Endodermal cell (in vitro differentiated cells): ENCODE measurements at places on chromosomes 12 and 14. TPM values are rescaled to one million over a fixed set of nuclear protein-coding genes. Genes with fewer than 3 reads are reported as not detected.

DNA sequence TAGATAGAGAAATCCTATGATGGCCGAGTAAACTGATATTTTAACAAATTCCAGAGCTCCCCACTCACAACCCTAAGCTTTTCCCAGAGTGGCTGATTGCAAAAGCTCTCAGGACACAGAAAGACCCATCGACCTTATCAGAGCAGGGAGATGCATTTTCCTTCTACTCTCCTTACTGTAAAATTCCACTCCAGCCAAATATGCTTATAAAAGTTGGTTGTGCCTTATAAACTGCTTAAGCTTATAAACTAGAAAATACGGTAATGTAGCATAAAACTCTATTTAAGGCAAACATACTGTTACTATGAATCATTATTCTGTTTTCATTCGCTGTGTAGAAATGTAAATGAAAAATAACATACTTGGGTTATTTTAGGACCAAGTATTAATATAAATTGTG, 41.6 kb upstream of the TRHDE start:
- H3K36me3 ChIP-seq, result no peaks in the 10 kb centered on the region
- H3K4me3 ChIP-seq, result no peak overlapping the region

DNA sequence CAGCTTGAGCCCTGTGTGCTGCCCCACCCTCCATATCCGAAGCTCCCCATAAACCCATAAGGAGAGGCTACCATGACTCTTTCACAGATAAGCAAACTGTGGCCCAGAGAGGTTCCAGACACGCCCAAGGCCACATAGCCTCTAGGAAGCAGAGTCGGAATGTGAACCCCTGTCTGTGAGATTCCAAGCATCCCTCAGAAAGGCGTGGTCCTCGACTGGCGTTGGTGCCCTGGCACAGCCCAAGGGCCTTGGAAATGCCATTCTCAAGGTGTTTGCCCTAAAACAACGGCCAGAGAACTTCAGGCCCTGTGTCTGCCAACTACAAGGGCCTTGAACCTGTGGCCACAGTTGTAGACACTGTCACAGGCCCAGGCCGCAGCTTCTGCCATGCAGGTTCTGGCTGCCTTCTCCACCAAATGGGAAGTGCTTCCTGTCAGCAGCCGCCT, 8.5 kb upstream of the DIO3 start:
- H3K27ac ChIP-seq, result no peak overlapping the region
- no peaks in the 10 kb centered on the region for H3K27me3 ChIP-seq

DNA sequence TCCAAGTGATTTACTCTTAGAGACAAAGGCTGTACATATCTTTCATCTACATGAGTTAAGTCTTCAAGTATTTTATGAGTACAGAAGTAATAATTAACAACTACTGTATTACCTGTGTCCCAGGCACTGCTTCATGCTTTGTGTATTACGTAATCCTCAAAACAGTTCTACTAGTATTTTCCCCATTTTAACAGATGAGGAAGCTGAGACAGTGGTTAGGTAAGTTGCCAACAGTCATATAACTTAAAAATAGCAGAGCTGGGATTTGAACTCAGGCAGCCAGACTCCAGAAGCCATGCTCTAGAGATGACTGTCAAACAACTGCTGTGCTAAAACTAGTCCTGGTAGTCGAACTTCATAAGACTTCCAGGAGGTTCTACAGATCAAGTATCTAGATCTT, 10.7 kb downstream of the TRMT5 start:
- no peaks in the 10 kb centered on the region for H3K27me3 ChIP-seq
- no peak for DNase-seq
- H3K27ac ChIP-seq, result no peak overlapping the region

GRCh38 chr12:121436706-121437105, 36.8 kb downstream of the RNF34 start:
- H3K27ac ChIP-seq, result no peak overlapping the region
- H3K27me3 ChIP-seq, result no peaks in the 10 kb centered on the region
- H3K4me1 ChIP-seq, result no peaks in the 10 kb centered on the region
- DNase-seq, result no peak
- H3K36me3 ChIP-seq, result peaks cover 90% of the 10 kb centered on the region
- H3K4me3 ChIP-seq, result no peak overlapping the region

- no peak for DNase-seq
- no peaks in the 10 kb centered on the region for H3K27me3 ChIP-seq
- no peak overlapping the region for H3K27ac ChIP-seq
- H3K4me3 ChIP-seq, result no peak overlapping the region
Observed at GRCh38 chr12:104454997-104455396, 1.8 kb upstream of the CHST11 start.

- no peaks in the 10 kb centered on the region for H3K36me3 ChIP-seq
- DNase-seq, result peak; percentile 93
- H3K27me3 ChIP-seq, result no peaks in the 10 kb centered on the region
- no peaks in the 10 kb centered on the region for H3K4me1 ChIP-seq
- H3K27ac ChIP-seq, result no peak overlapping the region
- H3K4me3 ChIP-seq, result no peak overlapping the region
Observed at GRCh38 chr14:103871596-103872480, 24.5 kb upstream of the PPP1R13B start.

GRCh38 chr14:53569446-53569845, 387.2 kb downstream of the BMP4 start:
- H3K27ac ChIP-seq, result no peak overlapping the region
- DNase-seq, result no peak
- H3K27me3 ChIP-seq, result no peaks in the 10 kb centered on the region
- peaks cover 2% of the 10 kb centered on the region for H3K4me1 ChIP-seq
- H3K4me3 ChIP-seq, result no peak overlapping the region

- no peak for DNase-seq
- H3K27me3 ChIP-seq, result no peaks in the 10 kb centered on the region
- no peak overlapping the region for H3K4me3 ChIP-seq
- no peak overlapping the region for H3K27ac ChIP-seq
- no peaks in the 10 kb centered on the region for H3K36me3 ChIP-seq
- no peaks in the 10 kb centered on the region for H3K4me1 ChIP-seq
Observed at GRCh38 chr12:53152390-53152789, 28.1 kb upstream of the ZNF740 start.

DNA sequence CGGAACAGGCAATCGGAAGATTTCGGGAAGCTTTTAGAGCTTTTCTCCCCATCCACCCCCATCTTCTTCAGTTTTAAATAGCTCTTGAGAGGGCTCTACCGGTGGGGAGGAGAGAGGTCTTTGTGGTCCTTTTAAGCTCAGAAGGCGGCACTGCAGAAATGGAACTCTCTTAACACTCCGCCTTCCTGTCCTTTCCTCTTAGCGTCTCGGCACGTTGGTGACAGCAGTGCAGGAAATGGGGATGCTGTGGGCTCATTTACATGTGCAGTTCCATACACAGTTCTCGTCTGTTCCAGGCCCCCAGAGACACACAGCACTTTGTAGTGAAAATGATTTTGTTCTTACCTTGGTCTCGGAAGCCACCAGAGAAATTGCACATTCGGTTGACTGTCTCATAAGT, 50.4 kb upstream of the RIN3 start:
- no peak overlapping the region for H3K4me3 ChIP-seq
- H3K27me3 ChIP-seq, result no peaks in the 10 kb centered on the region
- H3K36me3 ChIP-seq, result no peaks in the 10 kb centered on the region
- H3K4me1 ChIP-seq, result no peaks in the 10 kb centered on the region

- H3K4me3 ChIP-seq, result no peak overlapping the region
- H3K27ac ChIP-seq, result no peak overlapping the region
- no peak for DNase-seq
- H3K27me3 ChIP-seq, result no peaks in the 10 kb centered on the region
- no peaks in the 10 kb centered on the region for H3K4me1 ChIP-seq
Observed at GRCh38 chr12:238736-239398, 23.8 kb downstream of the SLC6A13 start.

- H3K36me3 ChIP-seq, result no peaks in the 10 kb centered on the region
- no peak overlapping the region for H3K4me3 ChIP-seq
- H3K27ac ChIP-seq, result no peak overlapping the region
Observed at GRCh38 chr12:113776536-113776935, 189.6 kb downstream of the RBM19 start.

DNA sequence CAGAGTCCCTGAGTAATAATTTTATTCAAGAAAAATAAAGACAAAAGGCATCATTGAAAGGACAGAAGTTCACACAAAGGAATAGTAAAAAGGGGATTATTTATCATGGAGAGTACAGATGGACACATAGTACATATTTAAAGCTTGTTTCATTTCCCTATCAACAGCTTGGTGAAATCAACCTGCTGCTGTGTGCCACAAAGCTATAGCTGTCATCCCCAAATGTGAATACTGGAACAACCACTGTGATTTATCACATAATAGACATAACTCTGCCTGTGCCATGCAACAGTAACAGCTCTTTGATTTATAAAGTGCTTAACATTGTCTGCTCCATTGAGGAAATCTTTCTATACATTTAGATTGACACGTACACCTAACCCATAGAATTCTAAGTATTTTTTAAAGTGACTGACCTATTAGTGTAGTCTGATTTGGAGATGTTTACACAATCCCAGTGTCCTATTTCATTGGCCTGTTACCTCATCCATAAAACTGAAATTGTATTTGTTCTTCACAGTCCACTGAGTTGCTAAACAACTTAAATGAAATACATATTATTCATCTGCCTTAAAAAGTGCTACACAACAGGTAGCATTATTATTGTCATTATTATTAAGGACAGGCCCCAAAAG, 3.3 kb downstream of the NEMF start:
- no peaks in the 10 kb centered on the region for H3K4me1 ChIP-seq
- no peak overlapping the region for H3K27ac ChIP-seq

DNA sequence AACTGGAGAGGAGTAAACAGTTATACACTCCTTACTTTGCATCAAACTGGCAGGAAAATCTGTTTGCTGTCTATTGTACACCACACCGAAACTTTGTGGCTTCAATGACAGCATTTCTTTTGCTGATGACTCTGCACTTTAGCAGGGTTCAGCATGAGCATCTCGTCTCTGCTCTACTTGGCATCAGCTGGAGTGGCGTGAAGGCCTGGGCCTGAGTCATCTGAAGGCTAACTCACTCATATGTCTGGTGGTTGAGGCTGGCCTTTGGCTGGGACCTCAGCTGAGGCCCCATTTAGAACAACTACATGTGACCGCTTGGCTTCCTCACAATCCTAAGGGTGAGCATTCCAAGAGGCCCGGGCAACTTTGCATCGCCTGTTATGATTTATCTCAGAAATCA, 28.7 kb upstream of the REP15 start:
- no peak overlapping the region for H3K4me3 ChIP-seq
- H3K27me3 ChIP-seq, result no peaks in the 10 kb centered on the region
- no peak for DNase-seq
- no peak overlapping the region for H3K27ac ChIP-seq
- peaks cover 81% of the 10 kb centered on the region for H3K36me3 ChIP-seq
- H3K4me1 ChIP-seq, result no peaks in the 10 kb centered on the region

GRCh38 chr14:31207287-31207754, 272 bp downstream of the HECTD1 start:
- DNase-seq, result no peak
- H3K4me1 ChIP-seq, result no peaks in the 10 kb centered on the region
- peaks cover 24% of the 10 kb centered on the region for H3K36me3 ChIP-seq
- peak overlapping the region; percentile 87 for H3K4me3 ChIP-seq
- H3K27ac ChIP-seq, result peak overlapping the region; percentile 98

- no peaks in the 10 kb centered on the region for H3K36me3 ChIP-seq
- H3K4me1 ChIP-seq, result no peaks in the 10 kb centered on the region
- no peak overlapping the region for H3K4me3 ChIP-seq
- H3K27me3 ChIP-seq, result no peaks in the 10 kb centered on the region
- DNase-seq, result no peak
Observed at GRCh38 chr12:38788106-38788505, 117.3 kb downstream of the CPNE8 start.

GRCh38 chr12:80456513-80456912, 12.5 kb downstream of the PTPRQ start:
- no peaks in the 10 kb centered on the region for H3K36me3 ChIP-seq
- H3K27ac ChIP-seq, result no peak overlapping the region
- no peak overlapping the region for H3K4me3 ChIP-seq
- no peaks in the 10 kb centered on the region for H3K27me3 ChIP-seq
- no peaks in the 10 kb centered on the region for H3K4me1 ChIP-seq
- DNase-seq, result no peak

The CHFR gene
- total RNA-seq, result 63.0 and 80.4 TPM in 2 replicates

The PARPBP gene
- 16.1 to 30.6 TPM (median 30.0 TPM) in 3 replicates for total RNA-seq

The KCNJ8 gene
- 0.84 and 0.93 TPM in 2 replicates for total RNA-seq

The COCH gene
- total RNA-seq, result 49.1 and 59.1 TPM in 2 replicates

The SAMD4A gene
- 1.9 to 8.5 TPM (median 2.3 TPM) in 3 replicates for total RNA-seq

The AMDHD1 gene
- total RNA-seq, result 0.49 to 0.71 TPM (median 0.65 TPM) in 3 replicates

The PLCZ1 gene
- not detected in 3 replicates for total RNA-seq

The INHBC gene
- total RNA-seq, result not detected in 3 replicates
